ENCODE measurements at places on chromosomes 4 and X.

GRCh38 chr4:93144644-93145043, 683.9 kb upstream of the ATOH1 start:
- peak; percentile 11 for DNase-seq

GRCh38 chrX:22664826-22665225, 334.9 kb upstream of the DDX53 start:
- DNase-seq: no peak

GRCh38 chr4:102760645-102761295, at the start of gene MANBA:
MANBA (minus strand) TSS chr4:102760968; CDS start chr4:102760894, 74 bp downstream.
- peak; percentile 56 for DNase-seq

- no peak for DNase-seq
Measured at GRCh38 chrX:143429811-143430210, 87.5 kb downstream of the SPANXN3 start.

- no peak for DNase-seq
Measured at GRCh38 chr4:107470173-107470572, 249.9 kb downstream of the PAPSS1 start.

GRCh38 chr4:52057196-52057595, 6.1 kb downstream of the SPATA18 start:
- DNase-seq: no peak

GRCh38 chr4:155705664-155706063, 39.0 kb downstream of the GUCY1A1 start:
- no peak for DNase-seq

DNA sequence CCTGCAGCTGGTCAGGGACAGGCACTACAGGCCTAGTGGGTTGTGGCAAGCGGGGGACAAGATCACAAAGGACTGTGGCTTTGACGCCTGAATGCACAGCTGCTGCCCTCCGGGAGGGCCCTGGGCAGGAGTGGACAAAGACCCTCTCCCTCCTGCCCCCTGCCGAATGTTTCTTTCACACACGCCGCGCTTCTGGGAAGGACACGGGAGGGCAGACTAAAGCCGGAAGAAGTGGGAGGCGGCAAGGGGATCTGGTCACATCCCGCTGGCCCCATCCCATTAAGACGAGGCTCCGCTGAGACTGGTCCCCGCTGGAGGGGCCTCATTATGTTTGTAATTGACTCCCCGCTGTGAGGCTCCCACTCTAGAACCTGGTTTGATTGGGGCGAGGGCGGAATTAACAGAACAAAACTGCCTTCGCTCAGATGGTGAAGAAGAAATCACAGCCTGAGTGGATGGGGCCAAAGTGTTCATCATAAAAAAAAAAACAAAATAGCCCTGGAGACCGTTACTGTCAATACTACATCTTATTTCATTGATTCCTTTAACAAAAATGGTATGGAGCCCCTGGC, 37.8 kb upstream of the PSAPL1 start:
- DNase-seq: no peak

- DNase-seq: no peak
Measured at GRCh38 chrX:134244043-134244442, 7.1 kb downstream of the CCDC160 start.

GRCh38 chrX:16892504-16893362, 22.6 kb upstream of the RBBP7 start:
- DNase-seq: no peak

- no peak for DNase-seq
Measured at GRCh38 chr4:498328-498904, 540 bp downstream of the ZNF721 start.

GRCh38 chrX:133677123-133678063, 262.1 kb upstream of the GPC4 start:
- no peak for DNase-seq

DNA sequence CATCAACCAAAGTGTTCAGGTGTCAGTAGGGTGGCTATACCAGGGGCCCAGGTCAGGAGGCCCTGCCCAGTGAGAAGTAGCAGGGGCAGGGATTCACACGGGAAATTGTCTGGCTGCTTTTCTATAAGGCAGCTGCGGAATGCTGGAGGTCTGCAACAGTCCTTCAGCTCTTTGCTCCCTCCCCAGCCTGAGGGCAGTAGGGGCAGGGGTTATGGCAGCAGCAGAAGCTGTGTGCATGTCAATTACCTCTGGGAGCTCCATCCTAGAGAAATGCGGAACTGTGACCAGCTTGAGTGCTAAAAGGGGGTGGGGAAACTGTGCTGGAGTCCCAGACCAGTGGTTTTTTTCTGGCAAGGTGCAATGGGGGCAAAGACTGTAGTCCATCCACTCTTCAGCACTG, 810.4 kb downstream of the PCDH7 start:
- no peak for DNase-seq
